ENCODE measurements at places on chromosomes 2 and 18.

DNA sequence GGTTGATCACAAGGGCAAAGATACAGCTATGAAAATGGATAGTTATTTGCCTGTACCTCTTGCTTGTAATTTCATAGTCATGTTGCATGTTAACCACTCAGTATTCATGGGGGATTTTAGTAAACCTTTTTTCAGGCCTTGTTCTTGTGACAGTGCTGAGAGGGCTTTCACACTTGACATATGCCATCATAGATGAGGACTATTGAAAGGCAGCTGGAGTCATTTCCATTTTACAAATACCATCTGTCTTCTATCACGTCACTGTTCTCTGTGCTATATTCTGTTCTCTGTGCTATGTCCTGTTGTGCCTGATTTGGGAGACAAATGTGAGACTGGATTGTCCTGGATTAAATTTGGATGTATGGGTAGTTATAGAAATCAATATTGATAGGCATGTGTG is 131.7 kb downstream of the LYPD6B start:
- DNase-seq, result no peak

DNA sequence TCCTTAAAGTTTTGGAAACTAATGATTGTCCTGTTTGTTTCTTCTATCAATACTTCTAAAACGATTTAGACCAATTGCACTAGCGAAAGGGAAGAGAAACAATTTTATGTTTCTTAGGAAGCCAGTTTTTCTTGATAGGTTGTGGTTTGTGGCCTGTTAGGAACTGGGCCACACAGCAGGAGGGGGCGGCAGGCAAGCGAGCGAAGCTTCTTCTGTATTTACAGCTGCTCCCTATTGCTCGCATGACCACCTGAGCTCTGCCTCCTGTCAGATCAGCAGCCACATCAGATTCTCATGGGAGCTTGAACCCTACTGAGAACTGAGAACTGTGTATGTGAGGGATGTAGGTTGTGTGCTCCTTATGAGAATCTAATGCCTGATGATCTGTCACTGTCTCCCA is 201.5 kb upstream of the PXDN start:
- DNase-seq, result no peak

- no peak for DNase-seq
These were observed 408.2 kb upstream of the MYT1L start for GRCh38 chr2:2739231-2739795.

- DNase-seq, result peak; percentile 72
These were observed 84.3 kb downstream of the TNS1 start for GRCh38 chr2:217918308-217919024.

DNA sequence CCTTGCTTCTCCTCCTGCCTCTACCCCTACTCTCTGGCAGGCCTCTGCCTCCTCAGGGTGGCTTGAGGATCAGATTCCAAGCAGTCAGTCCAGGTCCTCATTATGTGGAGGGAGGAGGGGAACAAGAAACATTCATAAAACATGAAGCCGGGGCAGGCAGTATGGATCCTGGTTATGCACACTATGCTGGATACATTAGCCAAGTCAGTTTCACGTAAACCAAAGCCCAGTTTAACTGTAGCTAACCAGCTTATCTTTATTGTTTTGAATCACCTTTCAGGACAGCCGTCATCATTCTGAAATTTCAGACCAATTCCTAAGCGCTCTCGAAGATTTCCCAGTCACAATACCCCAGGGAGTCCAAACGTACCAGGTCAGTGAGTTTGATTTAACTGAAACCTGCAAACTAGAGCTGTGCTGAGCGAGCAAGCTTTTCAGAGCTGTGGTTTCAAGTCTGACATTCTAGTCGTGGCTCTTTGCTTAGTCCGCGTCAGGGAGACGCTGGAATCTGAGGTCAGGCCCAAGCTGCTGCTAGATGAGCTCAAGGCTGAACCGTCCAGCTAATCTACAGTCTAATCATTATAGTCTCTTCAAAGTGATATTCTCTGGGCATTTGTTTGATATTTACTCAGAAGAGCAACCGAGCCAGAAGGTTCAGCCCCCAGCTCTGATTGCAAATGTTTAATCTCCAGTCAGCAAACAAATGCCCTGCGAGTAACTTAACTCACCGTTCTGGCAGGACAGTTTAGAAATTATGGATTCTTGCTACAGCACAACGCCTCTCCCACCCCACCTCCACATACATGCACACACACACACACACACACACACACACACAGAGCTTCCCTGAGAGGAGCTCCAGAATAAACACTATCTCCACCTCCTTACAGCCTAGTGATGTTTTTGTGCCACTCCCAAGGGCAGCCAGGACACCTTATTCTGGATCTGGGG is 63.8 kb upstream of the BZW1 start:
- no peak for DNase-seq

GRCh38 chr2:9778012-9778411 is 65.3 kb upstream of the TAF1B start:
- DNase-seq, result no peak

GRCh38 chr2:223590964-223591363 is 11.2 kb downstream of the SCG2 start:
- DNase-seq, result no peak

DNA sequence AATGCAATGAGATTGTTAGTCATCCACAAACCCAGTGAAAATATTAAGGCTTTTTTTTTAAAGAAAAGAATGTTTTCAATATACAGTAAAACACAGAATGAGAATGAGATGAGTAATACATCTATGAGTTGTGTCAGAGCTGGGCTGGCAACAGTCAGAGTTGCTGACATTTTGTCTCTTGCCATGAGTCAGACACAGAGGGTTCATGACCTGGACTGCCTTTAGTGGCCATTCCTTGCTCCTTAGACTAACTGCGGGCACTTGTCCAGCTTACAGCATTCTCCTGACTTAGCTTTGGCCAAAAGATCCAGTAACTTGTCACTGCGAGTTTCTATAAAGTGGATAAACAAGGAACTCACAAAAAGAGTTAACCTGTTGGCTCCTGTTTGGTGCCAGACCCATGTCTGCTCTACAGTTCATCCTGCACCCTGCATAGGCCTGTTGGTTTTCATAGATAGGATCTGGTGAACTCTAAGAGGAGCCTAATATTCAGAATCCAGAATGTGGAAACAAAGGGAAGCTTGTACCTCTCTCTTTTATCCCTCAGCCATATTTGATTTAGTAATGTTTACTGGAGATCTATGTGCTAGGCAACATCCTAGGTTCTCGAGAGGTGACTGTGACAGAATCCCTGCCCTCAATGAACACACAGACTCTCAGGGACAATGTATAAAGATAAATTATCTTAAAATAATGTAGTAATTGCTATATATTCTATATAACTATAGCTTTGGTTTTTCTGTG is 391.5 kb upstream of the VWC2L start:
- peak; percentile 61 for DNase-seq

GRCh38 chr2:231347081-231347480 is 48.4 kb upstream of the B3GNT7 start:
- DNase-seq, result no peak
